Mesenchymal stem cell (in vitro differentiated cells and primary cell): ENCODE measurements at places on chromosomes 6 and 20.
A peak's percentile ranks its signal among the peaks of the same experiment; 100 is the strongest.

DNA sequence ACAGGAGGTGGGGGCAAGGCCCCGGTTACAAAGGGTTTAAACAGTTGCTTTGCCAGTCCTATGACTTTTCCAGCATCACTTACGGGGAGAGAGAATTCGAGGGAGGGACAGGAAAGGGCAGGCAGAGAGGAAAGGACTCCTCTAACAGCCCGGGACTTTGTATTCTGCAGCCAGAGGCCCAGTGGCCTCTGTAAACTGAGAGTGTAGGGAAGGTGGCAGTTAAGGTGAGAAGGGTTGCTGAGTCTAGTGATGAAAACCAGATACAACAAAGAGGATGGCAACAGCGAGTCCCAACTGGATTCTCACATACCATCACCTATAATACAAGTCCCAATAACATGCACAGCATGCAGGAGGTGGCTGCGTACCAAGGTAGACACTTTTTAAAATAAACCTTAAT lies 13.5 kb downstream of the PLAGL2 start:
- no peak for DNase-seq

DNA sequence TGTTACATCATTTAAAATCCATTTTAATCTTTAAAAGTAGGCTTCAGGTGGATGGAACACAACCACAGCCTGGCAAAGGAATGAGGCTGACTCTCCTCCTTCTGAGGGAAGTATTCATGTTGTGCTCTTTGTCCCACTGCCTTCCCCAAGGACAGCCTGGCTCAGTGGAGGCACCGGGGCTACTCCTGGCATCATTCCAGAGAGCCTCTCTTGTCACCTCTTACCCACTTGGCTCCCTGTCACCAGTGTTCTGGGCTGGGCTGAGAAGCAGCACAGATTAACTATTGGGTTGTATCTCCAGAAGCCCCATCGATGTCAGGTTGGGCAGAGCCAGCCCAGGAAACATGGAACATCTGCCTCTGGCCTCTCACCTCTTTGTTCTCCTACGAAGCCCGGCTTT lies 10.7 kb upstream of the TP53INP2 start:
- DNase-seq = no peak

- no peak for DNase-seq
Observed at GRCh38 chr20:38645351-38645750, 43.7 kb downstream of the ARHGAP40 start.

DNA sequence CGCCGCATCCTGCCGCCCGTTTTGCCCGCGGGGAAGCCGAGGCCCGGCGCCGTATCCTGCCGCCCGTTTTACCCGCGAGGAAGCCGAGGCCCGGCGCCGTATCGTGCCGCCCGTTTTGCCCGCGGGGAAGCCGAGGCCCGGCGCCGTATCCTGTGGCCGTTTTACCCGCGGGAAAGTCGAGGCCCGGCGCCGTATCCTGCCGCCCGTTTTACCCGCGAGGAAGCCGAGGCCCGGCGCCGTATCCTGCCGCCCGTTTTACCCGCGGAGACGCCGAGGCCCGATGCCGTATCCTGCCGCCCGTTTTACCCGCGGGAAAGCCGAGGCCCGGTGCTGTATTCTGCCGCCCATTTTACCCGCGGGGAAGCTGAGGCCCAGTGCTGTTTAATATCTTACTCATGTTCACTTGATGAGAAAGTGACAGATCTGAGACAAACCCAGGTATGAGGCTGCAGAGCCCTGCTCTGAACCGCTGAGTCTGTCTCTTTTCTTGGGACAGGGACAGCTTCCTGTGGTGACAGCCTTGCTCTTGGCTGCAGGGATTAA lies 129.4 kb downstream of the CDH26 start:
- DNase-seq = no peak

GRCh38 chr20:32761831-32762753 lies at the start of gene DNMT3B:
Gene DNMT3B (plus strand): TSS chr20:32762385. CDS start chr20:32780324, 17,939 bp downstream.
- DNase-seq = peak; percentile 71

DNA sequence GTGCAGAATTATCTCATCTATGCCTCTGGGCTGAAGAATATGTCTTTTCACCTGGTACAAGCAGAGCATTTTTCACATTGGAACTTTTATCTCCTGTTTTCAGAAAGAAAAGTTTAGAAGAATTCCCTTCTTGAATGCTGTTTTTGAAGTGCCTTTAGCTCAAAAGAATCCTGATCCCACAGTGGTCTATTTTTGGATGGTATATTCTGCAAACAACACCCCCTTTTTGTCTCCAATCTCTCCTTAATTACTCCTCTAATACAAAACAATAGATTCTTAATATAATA lies 57.7 kb upstream of the HFE start:
- no peak for DNase-seq

GRCh38 chr6:141653590-141653989 lies 479.1 kb upstream of the GJE1 start:
- peak; percentile 2 for DNase-seq

- no peak for DNase-seq
Observed at GRCh38 chr20:20412750-20413149, 44.8 kb downstream of the INSM1 start.

DNA sequence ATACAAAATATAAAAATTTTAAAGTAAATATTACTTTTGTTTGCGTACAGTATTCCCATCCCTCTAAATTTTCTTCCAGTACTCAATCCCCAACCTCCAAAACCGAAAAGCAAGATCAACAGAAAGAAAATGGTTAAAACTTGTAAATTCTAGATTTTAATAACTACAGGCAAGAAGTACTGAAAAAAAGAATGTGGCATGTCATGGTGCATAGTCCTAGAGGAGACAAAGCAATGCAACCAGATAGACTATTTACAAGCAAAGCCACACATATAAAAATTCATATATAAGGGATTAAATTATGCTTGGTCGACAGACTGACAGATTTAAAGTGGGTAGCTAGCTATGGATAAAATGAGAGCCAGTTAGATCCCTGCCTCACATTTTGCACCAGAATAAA lies 56.5 kb upstream of the HFE start:
- DNase-seq = no peak

- no peak for DNase-seq
Observed at GRCh38 chr20:18504479-18505060, 3.2 kb upstream of the SEC23B start.

DNA sequence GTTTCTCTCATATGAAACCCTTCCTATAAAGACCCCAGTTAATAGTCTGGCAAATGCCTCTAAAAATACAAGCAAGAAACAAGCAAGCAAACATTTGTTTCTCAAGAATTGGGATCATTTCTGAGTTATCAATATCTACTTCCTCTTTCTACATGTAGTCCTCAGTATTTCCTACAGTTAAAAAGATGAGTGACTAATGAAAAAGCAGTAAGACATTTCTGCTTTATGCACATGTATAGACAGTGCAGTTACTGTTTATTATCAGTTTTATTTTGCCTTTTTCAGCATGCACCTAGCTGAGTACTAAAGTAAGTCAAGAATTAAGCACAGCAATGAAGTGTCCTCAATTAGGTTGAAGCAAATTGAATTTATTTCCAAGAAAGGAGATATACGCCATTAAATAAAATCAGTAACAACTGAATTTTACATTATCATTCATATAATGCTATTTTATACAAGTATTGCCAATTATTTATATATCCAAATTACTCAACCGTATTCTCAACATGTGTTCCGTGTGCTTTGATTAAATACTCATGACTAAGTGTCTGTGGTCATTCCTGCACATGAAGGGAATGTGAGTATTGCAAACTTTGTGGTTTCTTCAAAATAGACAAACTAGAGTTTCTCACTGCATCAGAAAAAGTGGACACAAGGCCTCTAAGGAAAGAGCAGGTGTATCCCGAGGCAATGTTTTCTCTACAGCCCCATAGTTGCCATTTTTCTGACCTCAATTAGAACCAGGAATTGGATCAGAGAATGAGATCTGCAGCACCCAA lies 159.3 kb upstream of the MARCKS start:
- peak; percentile 92 for DNase-seq

DNA sequence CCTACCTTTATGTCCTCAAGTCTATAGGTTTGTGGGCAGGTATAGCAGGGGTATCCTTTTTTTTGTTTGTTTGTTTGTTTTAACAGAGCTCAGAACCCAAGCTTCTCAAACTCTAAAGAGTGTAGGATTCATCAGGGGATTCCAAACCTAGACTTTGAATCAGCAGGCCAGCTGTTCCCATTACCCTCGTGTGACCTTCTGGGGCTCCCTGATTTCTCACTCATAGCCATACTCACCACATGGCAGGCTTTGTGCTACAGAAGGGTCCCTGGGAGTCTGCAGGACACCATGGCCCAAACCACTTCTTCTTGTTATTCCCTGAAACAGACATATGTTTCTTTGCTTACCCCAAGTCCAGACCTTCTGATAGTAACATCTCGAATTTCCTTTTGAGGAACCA lies 350.8 kb upstream of the TSHZ2 start:
- no peak for DNase-seq

- DNase-seq = no peak
Observed at GRCh38 chr6:56222499-56222898, 24.9 kb downstream of the COL21A1 start.

- peak; percentile 47 for DNase-seq
Observed at GRCh38 chr20:46056970-46057855, 28.2 kb downstream of the SLC12A5 start.
